ENCODE measurements at places on chromosomes 1 and 21. TPM values are rescaled to one million over a fixed set of nuclear protein-coding genes. Genes with fewer than 3 reads are reported as not detected.

GRCh38 chr1:30868833-30869435 lies 39.6 kb downstream of the SDC3 start:
- no peak for DNase-seq

DNA sequence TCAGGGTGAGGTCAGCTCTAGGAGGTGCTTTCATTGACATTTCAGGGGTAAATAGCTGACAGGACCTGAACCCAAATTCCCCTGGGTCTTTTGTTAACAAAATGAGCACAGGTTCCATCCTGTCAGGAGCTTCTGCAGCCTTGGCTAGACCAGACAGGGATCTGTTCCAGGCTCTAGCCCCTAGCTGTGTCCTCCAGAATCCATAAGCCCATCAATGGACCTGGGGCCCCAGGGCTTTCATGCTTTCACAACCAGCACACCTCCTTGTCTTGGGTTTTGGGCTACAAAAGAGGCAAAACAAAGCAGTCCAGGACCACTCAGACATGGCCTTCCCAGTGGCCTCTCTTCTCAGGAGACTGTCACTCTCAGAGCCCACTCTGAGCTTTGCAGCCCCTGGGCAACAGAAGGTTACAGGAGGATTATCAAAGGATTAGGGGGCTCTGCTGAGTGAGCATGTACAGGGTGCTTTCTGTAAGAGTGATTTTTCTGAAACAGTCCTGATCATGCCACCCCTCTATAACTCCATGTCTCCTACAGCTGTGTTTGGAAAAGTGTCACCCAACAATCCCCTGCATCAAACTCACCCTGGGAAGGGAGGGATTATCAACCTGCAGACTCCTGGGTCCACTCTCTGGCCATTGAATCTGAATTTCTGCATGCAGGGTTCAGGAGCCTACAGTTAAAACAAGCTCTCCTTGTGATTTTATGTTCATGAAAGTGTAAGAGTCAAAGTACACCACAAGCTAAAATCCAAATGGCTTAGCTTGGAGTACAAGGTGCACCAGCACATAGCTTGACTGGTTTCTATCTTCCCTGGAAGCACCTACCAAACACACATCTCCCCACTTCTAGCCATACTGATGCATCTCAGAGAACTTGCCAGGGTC lies 67.7 kb upstream of the GCLM start:
- no peak for DNase-seq

GRCh38 chr1:172398970-172399755 lies 21.3 kb upstream of the C1orf105 start:
- DNase-seq = no peak

DNA sequence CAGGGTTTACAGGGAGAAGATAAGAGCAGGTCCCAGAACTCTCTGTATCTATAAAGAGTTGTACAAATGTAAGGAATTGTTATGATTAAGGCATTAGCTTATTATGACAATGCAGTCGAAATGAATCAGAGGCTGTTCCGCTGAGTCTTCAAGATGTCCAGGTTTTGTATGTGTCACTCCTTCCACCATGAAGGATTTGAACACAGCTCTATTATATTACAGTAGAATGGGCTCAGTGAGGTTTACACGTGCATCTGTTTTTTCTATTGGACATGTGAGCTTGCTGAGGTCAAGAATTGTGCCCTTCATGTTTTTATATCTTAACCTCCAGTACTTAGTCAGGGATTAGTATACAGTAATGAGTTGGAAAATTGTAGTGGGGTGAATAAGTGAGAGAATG lies 86.3 kb downstream of the MPZL1 start:
- no peak for DNase-seq

GRCh38 chr1:104467590-104467989 lies 717.9 kb downstream of the AMY1C start:
- no peak for DNase-seq

- DNase-seq = no peak
Observed at GRCh38 chr1:29172415-29172939, 9.2 kb downstream of the SRSF4 start.

DNA sequence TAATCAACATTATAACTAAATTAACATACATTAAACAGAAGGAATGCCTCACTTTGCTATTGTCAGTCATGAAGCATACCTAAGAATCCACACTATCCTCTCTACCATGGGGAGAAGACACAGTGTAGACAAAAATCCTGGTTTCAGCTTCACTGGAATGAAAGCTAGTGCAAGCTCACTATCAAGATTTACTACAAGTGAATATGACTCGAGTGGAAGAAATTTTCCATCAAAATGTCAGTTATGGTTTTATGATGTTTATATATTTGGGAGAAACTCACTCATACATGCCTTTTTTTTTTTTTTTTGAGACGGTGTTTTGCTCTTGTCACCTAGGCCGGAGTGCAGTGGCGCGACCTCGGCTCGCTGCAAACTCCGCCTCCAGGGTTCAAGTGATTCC lies 424.3 kb downstream of the KCNT2 start:
- no peak for DNase-seq

DNA sequence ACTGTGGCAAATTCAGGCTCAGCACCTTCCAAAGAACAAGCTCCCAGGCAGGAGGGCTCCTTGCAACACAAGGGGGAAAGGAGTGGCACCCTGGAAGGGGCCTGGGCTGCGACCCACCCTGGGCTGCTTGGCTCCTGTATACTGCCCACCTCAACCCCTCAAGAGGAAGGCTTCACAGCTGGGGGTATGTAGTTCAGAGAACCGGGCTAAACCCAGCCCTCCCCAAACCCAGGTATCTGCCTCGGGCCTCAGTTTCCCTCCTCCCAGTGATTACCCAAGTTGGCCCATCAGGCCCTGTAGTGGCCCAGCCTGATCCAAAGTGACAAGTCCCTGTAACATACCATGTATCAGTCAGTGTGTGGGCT lies 7.5 kb downstream of the TENT5B start:
- no peak for DNase-seq

DNA sequence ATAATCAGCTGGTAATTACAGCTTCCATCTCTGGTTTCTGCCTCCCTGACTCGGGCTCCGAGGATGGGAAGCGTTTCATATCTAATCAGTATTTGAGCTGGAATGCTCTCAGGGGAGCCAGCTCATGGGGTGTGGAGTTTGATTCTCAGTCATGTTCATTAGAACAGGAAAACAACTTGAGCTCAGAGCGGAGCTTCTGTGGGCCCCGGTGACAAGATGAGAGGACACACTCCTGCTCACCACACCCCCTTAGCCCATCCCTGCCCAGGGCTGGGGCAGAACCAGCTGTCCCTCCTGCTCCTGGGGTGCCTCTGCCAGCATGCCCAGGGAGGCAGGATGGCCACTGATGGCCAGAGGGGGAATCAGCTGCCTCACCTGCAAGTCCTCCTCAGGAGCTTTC lies 726.0 kb downstream of the PTPRU start:
- DNase-seq = peak; percentile 32

- no peak for DNase-seq
Observed at GRCh38 chr1:244192325-244192724, 141.2 kb downstream of the ZBTB18 start.

DNA sequence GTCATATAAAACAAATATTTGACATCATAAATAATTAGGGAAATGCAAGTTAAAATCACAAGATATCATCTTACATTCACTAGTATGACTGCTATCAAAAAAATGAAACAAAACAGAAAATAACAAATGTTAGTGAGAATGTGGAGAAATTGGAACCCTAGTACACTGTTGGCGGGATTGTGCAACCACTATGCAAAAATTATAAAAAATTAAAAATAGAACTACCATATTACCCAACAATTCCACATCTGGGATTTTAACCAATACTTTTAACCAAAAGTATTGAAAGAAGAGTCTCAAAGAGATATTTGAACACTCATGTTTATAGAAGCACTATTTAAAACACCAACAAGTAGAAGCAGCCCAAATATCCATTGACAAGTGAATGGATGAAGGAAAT lies 797.2 kb upstream of the ADAMTS5 start:
- no peak for DNase-seq

DNA sequence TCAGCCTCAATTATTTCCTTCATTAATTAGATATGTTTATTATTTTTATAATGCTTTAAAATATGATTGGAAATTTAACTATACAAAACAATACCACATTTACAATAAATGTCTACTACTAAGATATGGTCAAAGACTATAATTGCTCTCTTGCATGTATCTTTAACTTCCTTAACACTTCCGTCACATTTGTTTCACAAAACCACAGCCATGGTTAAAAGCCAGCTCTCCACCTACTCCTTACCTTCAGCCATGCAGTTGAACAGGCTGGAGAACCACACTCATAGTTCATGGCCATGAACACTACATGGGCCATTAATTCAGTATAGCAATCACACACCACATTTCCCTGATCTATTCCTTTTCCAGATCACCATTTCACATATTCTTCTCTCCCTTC lies 72.2 kb downstream of the NME7 start:
- DNase-seq = no peak

DNA sequence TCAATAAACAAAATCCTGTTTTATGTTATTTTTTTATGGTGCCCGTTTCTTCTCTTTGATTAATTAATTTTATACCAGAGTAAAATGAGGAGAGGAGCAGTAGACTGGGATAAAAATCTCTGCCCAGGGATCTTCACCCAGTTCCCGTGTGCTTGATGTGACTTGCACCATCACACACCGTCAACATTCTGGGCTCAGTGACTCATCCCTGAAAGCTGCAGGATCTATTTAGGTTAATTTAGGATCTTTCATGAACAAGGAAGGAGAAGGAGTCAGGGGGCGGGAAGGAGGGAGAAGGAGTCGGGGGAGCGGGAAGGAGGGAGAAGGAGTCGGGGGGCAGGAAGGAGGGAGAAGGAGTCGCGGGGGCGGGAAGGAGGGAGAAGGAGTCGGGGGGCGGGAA lies 182.4 kb downstream of the SMYD3 start:
- no peak for DNase-seq

GRCh38 chr1:46623743-46624644 lies 7.4 kb upstream of the MOB3C start:
- DNase-seq = no peak

- no peak for DNase-seq
Observed at GRCh38 chr1:110059133-110059863, 11.2 kb downstream of the ALX3 start.

GRCh38 chr21:38303300-38303699 lies 46.5 kb downstream of the KCNJ15 start:
- no peak for DNase-seq

DNA sequence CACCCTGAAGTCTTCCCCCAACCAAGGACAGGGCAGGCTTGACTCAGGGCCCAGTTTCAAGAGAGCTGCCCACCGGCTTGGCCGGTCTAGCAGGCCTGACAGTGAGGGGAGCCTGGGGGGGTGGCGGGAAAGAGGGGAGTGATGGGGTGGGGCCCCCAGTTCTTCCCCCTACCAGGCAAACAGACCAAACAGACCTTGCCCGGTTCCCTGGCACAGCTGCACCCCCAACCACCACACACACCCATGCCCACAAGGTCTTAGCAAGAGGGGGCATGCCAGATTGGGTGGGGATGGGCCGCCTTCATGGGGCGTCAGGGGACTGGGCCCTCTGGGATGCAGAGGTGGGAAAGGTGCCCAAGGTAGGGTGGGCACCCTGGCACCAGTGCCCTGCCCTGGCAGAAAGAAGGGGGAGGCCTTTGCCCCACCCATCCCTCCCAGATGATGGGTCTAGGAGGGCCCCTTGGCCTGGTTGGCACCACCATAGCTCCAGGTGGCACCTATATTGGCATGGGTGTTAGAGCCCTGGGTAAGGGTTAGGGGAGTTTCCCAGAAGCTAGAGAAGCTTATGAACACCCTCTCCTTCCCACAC lies 8.9 kb downstream of the ZBTB7B start:
- DNase-seq = no peak

- no peak for DNase-seq
Observed at GRCh38 chr21:35945089-35945671, 115.1 kb downstream of the SETD4 start.

DNA sequence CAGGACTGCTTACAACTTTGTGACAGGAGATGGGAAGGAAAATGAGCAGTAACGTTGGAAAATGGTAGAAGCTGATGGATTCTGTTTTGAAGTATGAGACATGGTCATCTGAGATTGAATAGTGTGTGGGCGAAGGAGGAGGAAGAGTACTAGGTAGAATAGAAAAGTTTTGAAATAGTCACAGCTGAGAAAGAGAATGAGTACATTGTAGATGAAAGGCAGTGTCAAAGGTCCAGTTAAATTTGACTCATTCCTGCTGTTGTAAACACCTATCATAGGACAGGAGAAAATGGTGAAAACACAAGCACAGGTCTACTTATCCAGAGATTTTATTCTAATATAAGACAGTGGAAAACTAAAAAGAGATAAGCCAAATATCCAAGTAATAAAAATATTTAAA lies 56.8 kb upstream of the CFHR3 start:
- no peak for DNase-seq

DNA sequence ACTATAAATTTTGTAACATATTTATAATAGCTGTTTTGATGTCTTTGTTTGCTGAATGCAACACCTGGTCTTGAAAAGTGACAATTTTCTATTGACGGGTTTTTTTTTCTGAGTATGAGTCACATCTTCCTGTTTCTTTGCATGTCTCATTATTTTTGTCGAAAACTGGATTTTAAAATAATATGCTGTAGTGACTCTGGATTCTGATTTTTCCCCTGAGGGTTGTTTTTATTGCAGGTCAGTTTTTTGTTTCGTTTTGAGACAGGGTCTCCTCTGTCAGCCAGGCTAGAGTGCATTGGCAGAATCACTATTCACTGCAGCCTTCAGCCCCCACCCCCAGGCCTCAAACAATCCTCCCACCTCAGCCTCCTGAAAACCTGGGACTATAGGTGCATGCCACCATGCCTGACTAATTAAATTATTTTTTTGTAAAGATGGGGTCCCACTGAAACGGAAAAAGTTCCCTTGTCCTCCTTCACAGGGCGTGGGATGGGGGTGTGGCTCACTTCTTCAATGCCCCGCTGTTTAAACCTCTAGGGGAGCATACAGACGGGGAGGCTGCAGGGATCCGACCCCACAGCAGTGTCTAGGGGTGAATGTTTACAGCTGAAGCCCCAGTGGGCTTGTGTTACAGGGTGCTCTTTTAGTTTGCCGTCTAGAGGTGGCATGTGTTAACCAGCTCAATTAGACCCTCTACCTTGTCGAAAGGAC lies 11.3 kb upstream of the PPIE start:
- DNase-seq = peak; percentile 5

DENND2C gene
- 4.7 TPM for total RNA-seq

CFAP107 gene
- total RNA-seq = not detected

CSMD2 gene
- total RNA-seq = 0.25 TPM

MMP23B gene
- 1.6 TPM for total RNA-seq

XPR1 gene
- 7.4 TPM for total RNA-seq

EPHA2 gene
- total RNA-seq = 6.5 TPM

OR6K3 gene
- total RNA-seq = not detected

LACTBL1 gene
- total RNA-seq = not detected

PALMD gene
- 17.1 TPM for total RNA-seq

MPZ gene
- total RNA-seq = 2.4 TPM
